Hematopoietic multipotent progenitor cell treated with erythropoietin and hydrocortisone succinate and interleukin-3 and kit ligand, for 8 days (in vitro differentiated cells): ENCODE measurements at places on chromosomes 1 and 21.

GRCh38 chr1:4616831-4617465 is 37.5 kb upstream of the AJAP1 start:
- no peak for DNase-seq

GRCh38 chr1:211579440-211580302 is 710 bp upstream of the SLC30A1 start:
- peak; percentile 53 for DNase-seq

DNA sequence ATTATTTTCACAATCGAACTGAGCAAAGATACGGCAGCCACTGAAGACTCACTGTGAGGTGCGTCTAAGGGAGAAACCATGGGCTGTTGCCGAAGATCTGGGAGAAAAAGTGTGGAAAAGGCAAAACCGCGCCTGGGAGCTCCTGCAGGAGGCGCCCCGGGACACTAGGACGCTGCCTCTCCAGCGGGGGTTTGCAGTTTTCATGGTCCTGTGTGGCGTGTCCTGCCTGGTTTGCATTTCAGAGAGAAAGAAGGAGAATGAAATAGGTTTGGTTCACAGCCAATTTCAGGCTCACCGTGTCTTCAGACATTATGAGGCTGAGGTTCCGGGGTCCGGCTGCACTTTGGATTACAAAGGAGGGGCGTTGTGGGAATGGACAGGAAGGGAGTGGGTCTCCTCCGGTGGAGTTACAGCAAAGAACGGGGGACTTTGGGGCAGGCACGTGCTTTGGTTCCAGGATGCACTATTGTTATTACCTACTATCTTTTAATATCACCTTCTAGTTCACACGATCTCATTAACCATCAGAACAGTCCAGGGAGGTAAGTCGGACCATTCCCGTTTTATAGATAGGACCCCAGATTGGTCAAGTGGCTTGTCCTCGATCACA is 179.8 kb downstream of the DYRK1A start:
- no peak for DNase-seq

DNA sequence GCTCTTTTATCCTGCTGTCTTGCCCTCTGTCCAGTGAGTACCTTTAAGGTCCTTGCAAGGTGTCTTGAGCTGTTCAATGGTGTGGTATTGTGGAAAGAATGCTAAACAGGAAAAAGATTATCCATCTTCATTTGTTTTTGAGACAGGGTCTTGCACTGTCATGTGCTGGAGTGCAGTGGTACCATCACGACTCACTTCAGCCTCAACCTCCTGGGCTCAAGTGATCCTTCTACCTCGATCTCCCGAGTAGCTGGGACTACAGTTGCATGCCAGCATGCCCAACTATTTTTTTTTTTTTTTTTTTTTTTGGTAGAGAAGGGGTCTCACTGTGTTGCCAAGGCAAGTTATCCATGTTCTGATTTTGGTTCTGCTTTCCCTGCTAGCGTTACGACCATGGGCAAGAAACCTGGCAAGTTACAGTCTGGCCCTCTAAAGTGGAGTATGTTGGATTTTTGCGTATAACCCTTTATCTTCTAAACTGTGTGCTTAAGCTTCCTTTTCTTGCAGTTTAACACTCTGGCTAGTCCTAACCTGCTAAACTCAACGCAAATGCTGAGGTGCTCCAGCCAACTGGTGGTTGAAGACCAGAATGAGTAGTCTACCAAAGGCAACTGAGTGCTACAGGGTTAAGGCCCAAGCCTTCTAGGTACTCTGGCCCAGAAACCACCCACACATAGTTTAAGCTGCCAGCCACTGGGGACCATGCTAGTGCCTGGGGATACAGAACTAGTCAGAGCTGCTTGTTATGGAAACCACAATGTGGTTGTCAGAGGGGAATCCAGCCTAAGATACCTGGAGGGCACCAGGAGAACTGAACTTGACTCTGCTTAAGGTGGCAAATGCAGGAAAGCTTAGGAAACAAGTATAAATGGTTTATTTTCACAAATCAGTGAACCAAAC is 7.9 kb downstream of the RPL11 start:
- no peak for DNase-seq

DNA sequence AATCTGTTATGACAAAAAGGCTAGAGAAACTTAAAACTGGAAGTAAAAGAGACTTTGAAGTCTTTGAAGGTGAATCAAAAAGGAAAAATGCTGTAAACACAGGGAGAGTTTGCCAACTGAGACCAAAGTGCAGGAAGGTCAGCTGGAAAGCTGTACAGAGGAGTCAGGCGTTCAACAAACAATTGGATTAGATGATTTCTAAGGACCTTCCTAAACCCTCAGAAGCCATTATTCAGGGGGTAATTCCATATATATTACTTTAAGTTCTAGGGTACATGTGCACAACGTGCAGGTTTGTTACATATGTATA is 156.8 kb downstream of the ZBTB18 start:
- DNase-seq: no peak

- DNase-seq: no peak
Observed at GRCh38 chr1:207140536-207140935, 36.5 kb downstream of the C4BPA start.

- DNase-seq: no peak
Observed at GRCh38 chr1:172375211-172375631, 45.3 kb upstream of the C1orf105 start.

- DNase-seq: no peak
Observed at GRCh38 chr1:52588535-52588934, 13.6 kb upstream of the GPX7 start.

GRCh38 chr1:115793162-115793561 is 24.6 kb upstream of the CASQ2 start:
- peak; percentile 78 for DNase-seq

- DNase-seq: no peak
Observed at GRCh38 chr1:195580988-195581387, 1027.3 kb downstream of the KCNT2 start.

DNA sequence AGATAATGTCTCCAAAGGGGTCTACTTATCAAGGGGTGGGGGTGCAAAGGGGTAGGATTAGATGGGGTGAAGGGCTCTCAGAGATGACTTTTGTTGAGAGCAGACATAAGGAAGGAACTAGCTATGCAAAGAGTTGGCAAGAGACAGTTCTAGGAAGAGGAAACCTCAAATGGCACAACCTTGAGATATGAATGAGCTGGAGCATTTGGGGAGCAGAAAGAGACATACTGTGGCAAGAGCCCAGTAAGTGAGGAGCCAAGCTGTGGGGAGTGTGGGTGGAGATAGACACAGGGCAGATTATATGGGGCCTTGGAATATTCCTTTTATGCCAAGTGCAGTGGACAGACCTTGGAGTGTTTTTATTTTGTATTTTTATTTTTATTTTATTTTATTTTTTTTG is 84.8 kb upstream of the BTG3 start:
- DNase-seq: peak; percentile 30

DNA sequence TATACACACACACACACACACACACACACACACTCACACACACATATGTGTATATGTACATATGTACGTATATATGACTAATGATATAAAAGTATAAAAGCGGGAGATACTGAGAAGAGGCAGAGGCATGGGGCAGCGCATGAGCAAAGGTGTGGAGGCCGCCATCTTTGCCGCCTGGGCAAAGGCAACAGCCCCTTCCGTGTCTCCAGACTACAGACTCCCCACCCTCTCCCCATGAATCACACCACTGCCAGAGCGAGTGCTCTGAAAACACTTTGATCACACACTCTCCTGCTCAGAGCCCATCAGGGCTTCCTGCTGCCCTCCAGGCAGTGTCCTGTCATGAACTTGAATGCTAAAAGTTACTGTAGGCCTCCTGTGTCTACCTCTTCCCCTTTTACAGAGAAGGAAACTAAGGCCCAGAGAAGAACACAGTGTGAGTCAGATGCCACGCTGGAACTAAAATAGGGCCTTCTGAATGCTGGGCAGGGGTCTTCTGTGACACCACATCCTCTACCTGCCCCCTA is 54.7 kb upstream of the SSBP3 start:
- DNase-seq: no peak

- DNase-seq: peak; percentile 59
Observed at GRCh38 chr1:109807822-109808680, 44.3 kb upstream of the EPS8L3 start.

DNA sequence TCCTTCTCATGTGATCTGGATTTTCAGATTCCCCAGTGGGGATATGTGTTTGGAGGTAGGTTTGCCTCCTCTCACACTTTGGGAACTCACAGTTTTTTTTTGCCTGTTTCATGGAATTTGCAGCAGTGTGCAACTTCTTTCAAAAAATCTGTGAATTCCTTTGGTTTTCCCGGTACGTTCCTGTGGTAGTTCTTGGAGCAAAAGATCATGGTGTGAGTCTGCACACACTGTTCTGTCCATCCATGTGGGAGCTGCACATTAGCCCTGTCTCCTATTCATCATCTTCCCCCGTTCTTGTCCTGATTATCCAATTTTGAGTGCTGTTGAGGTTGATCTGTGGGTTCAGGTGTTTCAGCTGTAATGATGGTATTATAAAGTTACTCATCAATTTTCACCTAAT is 30.3 kb upstream of the TACSTD2 start:
- no peak for DNase-seq

GRCh38 chr1:185598332-185598731 is 135.9 kb upstream of the HMCN1 start:
- DNase-seq: no peak

DNA sequence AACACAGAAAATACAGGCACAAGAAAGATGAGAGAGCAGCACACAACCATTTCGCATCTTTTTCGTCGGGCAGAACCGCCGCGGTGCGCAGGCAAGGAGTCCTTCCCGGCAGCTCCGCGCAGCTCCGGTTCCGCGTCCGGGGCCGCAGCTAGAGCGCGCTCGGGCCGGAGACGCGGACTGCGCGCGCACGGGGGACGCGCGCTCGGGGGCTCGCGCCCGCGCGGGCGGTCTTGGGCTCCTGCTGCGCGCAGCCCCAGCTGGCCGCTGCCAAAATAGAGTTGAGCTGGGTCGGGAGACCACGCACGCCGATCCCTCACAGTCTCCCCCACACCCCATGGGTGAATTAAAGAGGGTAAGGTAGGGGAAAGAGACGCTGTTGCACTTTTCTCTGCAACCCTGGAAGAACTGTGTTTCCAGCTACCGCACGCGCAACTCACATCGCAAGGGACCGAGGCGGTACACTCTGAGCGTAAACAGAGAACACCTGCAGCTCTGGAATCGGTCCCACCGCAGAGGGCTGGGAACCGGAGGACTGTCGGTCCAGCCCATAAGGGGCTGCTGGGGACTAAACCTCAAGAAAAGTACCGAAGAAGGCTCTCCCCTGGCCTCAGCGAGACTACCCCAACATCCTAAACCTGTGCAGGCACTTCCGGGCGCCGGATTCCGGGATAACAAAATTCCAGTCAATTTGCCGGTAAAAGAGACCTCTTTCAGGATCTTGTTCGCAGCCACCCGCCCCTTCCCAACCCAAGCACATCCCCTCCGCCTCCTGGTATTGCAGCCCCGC is 1.7 kb downstream of the NR5A2 start:
- peak; percentile 29 for DNase-seq
